ENCODE measurements at places on chromosomes 5 and 9. TPM values are rescaled to one million over a fixed set of nuclear protein-coding genes. Genes with fewer than 3 reads are reported as not detected.

DNA sequence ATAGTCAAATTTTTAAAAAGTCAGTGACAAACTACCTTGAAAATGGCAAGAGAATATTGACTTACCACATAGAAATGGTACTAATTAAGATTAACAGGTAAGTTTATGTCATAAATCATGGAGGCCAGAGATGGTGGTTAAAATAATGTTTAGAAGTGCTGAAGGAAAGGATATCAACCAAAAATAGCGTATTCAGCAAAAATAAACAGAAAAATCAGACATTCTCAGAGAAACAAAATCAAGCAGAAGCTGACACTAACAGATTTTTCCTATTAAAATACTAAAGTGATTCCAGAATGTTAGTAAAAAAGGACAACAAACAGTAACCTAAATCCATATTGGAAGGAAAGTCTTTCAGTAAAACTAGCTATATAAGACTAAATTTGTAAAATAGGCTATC, 959.9 kb upstream of the CDH10 start:
- DNase-seq: no peak

DNA sequence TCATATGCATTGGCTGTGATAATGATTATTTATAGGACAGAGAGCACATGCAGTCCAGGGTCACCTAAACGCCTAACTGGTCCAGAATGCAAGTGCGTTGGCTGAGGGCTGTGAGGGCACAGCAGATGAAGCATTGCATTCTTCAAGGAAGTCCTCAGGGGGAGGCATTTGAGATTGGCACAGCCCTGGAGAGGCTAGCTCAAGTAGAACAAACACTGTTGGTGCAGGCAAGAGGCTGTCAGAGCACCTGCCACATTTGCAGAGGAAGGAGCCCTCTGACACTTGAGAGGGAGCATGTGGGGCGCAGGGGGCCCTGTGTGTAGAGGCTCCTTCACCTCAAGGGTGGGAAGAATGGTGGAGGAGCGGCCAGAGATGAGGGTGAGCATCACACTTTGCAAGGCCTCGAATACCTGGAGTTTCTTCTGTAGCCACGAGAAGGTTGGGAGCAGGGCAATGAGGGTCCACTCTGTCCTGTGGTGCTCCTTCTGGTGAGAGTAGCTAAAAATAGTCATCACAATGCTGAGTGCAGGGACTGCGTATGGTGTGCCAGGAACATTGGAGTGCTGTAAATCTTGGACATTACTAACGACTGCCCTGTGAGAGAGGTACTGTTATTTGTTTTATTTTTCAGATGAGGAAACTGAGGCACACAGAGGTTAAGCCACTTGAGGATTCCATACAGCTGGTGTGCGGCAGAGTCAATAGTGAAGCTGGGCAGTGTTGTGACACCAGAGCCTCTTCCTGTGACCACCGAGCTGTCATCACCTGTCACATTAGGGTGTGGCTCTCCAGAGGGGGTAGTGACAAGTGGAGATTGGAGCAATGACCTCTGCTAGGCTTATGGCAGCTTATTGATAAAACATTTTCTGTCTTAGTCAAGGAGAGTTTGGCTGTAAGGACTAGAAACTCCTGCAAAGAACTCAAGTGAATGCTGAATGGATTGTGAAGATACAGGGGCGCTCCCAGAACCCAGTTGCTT, 100.2 kb downstream of the PIP5K1B start:
- DNase-seq: peak; percentile 50

GRCh38 chr5:143226361-143226760, 177.1 kb downstream of the NR3C1 start:
- DNase-seq: no peak

RNF180 gene
- total RNA-seq: 24.8 TPM

DNA sequence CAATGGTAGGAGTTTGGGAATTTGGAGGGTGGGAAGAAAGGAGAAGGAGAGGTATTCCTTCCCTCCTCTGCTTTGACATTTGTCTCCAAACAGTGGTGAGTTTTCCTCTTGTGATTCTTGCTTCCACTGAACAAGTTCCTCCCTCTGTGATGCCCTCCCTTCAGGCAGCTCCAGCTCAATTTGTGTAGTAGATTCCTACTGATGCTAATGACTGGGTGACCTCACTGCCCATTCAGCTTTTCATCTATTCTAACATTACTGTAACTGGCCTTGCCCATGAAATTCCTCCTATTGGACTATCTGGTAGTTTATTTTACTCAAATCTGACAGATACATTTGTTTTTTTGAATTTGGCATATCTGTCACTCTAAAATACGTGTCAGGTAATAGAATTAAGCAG, 121.4 kb downstream of the NFIB start:
- no peak for DNase-seq

RBM18 gene
- total RNA-seq: 36.2 TPM

ISL1 gene
- not detected for total RNA-seq

TRPM3 gene
- 2.2 TPM for total RNA-seq

- no peak for DNase-seq
Observed at GRCh38 chr5:129361441-129362025, 98.6 kb upstream of the ADAMTS19 start.

- no peak for DNase-seq
Observed at GRCh38 chr5:15363601-15364000, 136.4 kb upstream of the FBXL7 start.

SLC26A2 gene
- total RNA-seq: 6.1 TPM

GRCh38 chr9:130448035-130448624, 3.4 kb downstream of the ASS1 start:
- no peak for DNase-seq

GRCh38 chr5:126028336-126028735, 394.9 kb upstream of the GRAMD2B start:
- no peak for DNase-seq

DNA sequence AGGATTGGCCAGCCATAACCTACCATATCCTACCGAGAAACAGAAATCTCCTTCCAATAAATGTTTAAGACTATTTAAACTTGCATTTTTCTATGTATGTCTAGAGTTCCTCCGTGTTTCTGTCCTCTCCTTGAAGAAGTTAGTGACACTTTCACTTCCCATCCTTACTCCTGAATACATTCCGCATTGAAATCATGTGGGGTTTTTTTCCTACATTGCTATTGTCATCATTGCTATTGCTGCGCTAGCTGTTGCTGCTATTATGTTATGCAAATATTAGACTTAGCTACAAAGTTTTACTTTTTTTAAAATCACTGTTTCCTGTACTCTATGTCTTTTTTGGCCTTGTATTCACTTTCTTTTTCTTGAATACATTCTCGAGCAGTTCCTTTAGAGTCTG, 83.3 kb upstream of the NEK6 start:
- DNase-seq: no peak

DNA sequence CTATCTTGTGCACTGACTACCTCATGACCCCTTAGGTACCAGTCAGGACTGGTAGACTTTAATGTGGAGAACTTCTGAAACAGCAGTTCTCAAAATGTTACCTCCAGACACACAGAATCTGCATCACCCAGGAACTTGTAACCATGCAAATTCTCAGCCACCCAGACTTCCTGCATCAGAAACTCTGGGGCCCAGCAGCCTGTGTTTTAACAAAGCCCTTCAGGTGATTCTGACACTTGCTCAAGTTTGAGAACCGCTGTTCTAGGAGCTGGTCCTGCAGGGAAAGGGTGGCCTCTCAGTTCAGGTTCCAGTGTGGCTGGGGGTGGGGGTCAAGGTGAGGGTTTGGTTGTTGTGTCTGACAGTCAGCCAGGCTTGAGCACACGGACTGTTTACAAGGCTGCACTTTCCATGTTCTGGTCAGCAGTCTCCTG, 28.4 kb downstream of the ZFP62 start:
- DNase-seq: no peak

TAF7 gene
- total RNA-seq: 86.7 TPM

ARID3C gene
- total RNA-seq: not detected

RALGPS1 gene
- 16.3 TPM for total RNA-seq

GRCh38 chr5:147481874-147482705, 27.8 kb downstream of the DPYSL3 start:
- no peak for DNase-seq

DNA sequence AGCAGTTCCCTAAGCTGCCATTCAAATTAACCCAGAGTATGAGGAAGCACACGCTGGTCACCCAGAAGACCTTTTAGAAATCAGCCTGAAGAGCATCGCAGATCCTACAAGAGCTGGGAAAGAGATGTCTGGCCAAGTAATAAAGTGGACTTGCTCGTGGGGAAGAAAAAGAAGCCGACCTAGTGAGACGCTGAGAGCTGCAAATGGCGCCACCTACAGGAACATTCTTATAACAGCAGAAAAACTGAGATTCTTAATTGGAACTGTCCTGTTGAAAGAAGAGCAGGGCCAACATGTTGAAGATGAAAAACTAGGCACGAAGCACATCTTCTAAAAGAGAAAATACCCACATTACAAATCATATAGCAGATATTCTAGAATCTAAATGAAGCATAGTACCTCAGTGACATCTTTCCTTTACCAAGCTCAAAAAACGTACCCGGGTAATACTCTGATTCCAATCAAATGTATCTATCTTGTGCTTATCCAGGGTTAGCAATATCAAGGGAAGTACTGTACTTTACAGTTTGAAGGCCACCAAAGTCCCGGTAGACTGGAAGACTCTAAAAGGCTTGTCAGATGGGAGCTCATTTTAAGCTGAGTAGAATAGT, 3.9 kb upstream of the GNAQ start:
- DNase-seq: peak; percentile 29

DNA sequence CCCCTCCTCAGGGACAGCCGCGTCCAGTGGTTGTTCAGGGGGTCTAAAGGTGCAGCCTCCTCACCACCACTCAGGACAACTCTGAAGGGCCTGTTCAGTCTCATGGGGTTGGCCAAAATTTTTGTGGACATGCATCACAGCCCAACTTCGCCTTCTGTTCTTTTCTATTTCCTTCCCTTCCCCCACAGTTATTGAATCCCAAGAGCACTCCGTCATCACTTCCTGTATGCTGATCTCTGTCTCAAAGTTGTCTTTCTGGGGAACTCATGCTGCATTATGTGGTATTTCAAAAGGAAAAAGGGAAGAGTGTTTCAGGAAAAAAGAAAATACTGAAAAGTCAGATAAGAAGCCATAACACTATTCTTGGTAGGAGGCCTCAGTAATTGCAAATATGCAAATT, 355.4 kb downstream of the CAAP1 start:
- DNase-seq: no peak

GRCh38 chr5:68189613-68190012, 25.9 kb upstream of the PIK3R1 start:
- no peak for DNase-seq

DNA sequence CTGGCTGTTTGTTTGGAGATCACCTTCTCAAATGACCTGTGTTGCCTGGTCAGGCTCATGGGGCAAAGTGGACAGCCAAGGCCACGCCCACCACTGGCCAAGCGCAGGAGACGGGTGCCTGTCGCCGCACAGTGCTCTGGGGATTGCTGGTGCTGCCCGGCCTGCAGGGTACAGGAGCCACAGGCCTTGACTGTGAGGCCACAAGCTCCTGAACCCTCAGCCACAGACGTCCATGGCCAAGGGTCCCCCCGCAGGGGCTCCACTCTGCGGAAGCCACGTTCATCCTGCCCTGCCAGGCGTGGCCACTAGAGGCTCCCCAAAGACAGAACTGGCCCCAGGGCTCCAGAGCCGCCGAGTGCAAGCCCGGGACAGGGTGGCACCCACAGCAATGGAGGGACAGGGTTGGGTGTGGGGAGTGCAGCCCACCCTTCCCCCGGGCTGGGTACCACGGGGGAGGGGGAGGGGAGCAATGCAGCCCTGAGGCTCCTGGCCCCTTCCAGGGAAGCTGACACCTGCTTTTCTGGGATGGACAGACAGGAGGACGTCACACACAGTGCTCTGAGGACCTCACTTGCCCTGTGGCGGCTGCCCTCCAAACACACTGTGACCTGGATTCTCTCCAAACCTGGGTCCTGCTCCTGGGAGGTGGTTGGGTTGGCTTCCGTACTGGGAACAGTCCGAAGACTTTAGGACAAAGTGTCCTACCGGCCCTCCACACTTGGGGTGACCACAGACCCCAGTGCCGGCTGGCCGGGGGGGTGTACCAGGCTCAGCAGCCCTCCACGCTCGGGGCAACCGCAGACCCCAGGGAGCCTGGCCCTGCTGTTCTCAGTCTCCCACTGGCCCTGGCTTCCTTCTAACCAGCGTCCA, 21.5 kb downstream of the TPPP start:
- DNase-seq: peak; percentile 93

DNA sequence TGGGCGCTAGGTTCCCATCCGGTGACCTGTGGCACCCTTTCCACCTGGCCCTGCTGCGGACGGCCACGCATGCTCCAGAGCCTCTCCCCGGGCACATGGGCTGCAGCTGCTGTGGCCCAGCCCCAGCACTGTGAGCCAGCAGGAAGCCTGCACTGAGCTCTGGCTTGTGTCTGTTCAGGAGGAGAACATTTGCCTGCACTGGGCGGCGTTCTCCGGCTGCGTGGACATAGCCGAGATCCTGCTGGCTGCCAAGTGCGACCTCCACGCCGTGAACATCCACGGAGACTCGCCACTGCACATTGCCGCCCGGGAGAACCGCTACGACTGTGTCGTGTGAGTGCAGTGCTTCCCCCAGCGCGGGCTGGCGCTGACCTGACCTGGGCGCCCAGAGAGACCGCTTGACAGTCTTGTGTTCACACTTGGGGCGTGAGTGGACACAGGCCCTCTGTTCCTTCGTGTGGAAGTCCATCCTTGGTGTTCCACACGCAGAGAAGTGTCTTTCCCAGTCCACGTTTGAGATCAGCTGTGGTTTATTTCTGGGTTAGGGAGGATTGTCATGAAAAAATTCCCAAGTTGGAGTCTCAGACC, 66.2 kb upstream of the CACNA1B start:
- no peak for DNase-seq

- DNase-seq: peak; percentile 52
Observed at GRCh38 chr5:16579142-16579847, 37.5 kb downstream of the RETREG1 start.

DNA sequence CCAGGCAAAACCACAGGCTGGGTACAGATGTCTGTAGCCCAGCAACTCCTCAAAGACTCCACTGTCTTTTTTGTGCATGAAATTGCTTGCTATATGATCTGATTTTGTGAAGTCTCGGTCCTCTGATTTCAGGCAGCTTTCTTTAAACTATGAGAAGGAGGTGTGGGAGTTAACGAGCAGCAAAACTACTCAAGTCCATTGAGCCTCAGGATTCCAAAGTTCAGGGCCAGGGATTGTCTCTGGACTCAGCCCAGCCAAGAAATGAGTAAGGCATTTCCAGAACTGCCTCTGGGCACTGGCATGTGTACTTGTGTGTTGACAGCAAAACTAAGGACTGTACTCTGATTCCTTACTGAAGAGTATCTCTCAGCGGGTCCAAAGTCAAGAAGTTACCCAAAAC, 53.4 kb upstream of the GLIS3 start:
- DNase-seq: no peak

DNA sequence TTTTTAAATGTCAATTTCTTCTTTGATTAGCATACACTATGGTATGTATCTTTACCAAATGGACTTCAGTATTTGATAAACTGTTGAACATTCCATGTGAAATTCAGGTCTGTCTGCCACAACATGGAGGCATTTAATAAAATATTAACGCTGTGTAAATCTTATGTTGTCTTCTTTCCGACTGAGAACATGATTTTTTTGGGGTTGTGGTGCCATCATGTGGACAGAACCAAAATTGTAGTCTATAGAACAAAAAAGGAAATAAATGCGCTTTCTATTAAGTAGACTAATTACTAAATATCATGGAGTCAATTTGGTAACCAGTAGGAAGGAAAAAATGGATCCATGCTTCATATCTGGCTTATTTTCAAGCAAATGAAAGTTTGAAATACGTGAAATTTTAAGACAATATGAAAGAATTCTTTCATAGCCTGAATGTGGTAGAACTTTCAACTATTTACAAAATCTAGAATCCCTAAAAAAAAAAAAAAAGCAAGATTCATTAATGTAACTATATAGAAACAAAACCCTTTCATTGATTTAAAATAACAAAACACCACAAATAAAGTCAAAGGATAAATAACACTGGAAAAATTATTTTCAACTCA, 2.8 kb upstream of the PLK2 start:
- no peak for DNase-seq

- DNase-seq: no peak
Observed at GRCh38 chr9:7823651-7824050, 24.1 kb upstream of the DMAC1 start.
